ENCODE measurements at places on chromosomes 5 and 9. TPM values are rescaled to one million over a fixed set of nuclear protein-coding genes. Genes with fewer than 3 reads are reported as not detected.

Gene NEUROG1
- total RNA-seq: not detected

Gene ARID3C
- total RNA-seq: not detected

GRCh38 chr9:99299211-99300102 is 77.4 kb downstream of the SEC61B start:
- no peaks in the 10 kb centered on the region for H3K4me1 ChIP-seq
- no peak overlapping the region for H3K27ac ChIP-seq
- DNase-seq: no peak
- H3K4me3 ChIP-seq: no peak overlapping the region

- no peak within 1 kb of the TSS for H3K4me3 ChIP-seq
- peaks cover 38% of the 10 kb centered on the region for H3K27me3 ChIP-seq
- DNase-seq: no peak
- no peaks in the 10 kb centered on the region for H3K36me3 ChIP-seq
These were observed at the start of gene CNTFR for GRCh38 chr9:34589636-34590380. TSS of gene CNTFR (minus strand) at chr9:34589724. CDS start at chr9:34568981, 20,743 bp downstream.

DNA sequence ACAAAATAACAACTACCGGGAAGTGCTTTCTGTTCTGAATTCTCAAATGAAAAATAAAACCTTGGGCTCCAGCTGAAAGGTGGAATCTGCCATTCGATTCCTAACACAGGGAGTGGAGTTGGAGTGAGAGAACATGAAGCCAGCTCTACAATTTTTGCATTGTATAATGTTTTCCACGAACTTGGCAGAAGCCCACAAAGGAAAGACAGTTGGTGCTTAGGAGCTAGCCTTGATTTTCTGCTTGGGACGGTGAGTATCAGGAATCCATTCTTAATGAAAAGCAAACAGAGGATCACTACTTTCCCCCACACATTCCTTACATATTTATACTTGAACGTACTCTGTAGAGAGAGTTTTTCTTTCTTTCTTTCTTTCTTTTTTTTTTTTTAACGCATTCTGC is 74.2 kb upstream of the FBXL7 start:
- H3K27me3 ChIP-seq: no peaks in the 10 kb centered on the region
- no peak overlapping the region for H3K27ac ChIP-seq
- no peak overlapping the region for H3K4me3 ChIP-seq
- DNase-seq: no peak
- no peaks in the 10 kb centered on the region for H3K36me3 ChIP-seq
- no peaks in the 10 kb centered on the region for H3K4me1 ChIP-seq

Gene BNC2
- 2.9 TPM for total RNA-seq

GRCh38 chr9:119088002-119088547 is 281.2 kb downstream of the BRINP1 start:
- H3K4me3 ChIP-seq: no peak overlapping the region
- H3K4me1 ChIP-seq: no peaks in the 10 kb centered on the region
- no peaks in the 10 kb centered on the region for H3K27me3 ChIP-seq

GRCh38 chr9:109953813-109954497 is 174.0 kb downstream of the PALM2AKAP2 start:
- H3K4me1 ChIP-seq: no peaks in the 10 kb centered on the region
- no peak overlapping the region for H3K27ac ChIP-seq
- H3K27me3 ChIP-seq: no peaks in the 10 kb centered on the region
- H3K36me3 ChIP-seq: no peaks in the 10 kb centered on the region
- H3K4me3 ChIP-seq: no peak overlapping the region

Gene TNFSF15
- 0.55 TPM for total RNA-seq

Gene WDR38
- total RNA-seq: not detected

Gene PCDHB12
- total RNA-seq: not detected

DNA sequence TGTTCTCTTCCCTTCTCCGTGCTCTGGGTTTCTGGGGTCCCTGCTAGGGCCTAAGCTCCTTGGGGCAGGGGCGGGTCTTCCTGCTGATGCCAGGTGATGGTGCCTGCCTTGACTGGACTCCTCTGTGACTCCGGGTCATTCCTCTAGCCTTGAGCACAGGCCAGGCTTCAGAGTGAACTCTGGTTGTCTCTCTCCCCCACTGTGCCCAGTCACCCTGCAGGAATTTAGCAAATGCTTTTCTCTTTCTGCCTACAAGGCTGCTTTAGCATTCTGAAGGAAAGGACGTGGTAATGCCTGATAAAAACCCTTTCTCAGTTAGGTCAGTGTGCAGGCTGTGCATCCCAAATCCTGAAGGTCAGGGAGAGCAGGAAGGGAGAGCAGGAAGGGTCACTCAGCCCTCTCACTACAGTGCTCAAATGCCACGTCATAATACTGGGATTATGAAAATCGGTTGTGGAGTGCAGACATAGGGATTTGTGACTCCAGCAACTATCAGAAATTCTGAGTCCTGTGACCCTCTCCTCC is 2.7 kb downstream of the CXCL14 start:
- H3K4me3 ChIP-seq: no peak overlapping the region
- no peaks in the 10 kb centered on the region for H3K4me1 ChIP-seq
- H3K36me3 ChIP-seq: no peaks in the 10 kb centered on the region
- no peak overlapping the region for H3K27ac ChIP-seq
- no peak for DNase-seq

Measured in PC-9 (cell line).